ENCODE measurements at places on chromosomes 7 and 10.

DNA sequence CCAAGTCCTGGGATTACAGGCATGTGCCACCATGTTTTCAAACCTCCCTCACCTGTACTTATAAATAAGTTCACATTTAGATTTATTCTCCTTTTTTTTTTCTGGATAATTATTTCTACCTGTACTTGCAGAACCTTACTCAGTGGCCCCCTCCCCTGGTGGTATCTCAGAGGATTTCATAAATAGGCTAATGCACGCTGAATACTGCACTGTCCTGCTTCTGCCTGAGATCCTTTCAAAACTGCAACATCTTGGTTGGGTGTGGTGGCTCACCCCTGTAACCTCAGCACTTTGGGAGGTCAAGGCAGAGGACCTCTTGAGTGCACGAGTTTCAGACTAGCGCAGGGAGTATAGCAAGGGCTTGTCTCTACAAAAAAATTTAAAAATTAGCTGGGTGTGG, 4.6 kb upstream of the BLVRA start:
- DNase-seq: no peak

GRCh38 chr7:37428681-37429434, 19.8 kb downstream of the ELMO1 start:
- no peak for DNase-seq

DNA sequence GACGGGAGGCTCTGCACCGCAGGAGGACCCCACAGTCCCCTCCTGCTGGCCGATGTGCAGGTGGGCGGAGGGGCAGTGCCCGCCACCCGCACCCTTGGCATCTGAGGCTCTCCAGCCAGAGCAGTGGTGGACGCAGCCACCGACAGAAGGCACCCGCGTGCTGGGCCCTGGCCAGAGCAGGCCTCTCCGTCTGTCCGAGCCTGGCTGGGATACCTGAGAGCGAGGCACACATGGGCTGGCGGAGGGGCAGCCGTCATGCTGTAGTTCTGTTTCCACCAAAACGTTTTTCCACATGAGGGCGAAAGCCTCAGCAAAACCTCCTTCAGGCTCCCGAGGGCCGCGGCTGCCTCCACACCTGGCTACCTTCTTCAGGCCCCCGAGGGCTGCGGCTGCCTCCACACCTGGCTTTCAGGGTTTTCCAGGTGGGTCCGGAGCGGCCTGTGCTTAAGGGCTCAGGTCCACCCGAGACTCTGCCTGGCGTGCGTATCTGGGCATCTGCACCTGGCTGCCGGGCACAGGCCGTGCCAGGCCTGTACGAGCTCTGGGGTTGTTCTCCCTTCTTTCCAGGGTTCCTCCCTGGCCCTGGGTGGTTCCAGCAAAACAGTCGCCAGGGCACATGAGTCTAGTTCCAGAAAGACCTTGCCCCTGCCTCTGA, 115.5 kb downstream of the INPP5A start:
- no peak for DNase-seq

GRCh38 chr7:151794508-151795167, 82.3 kb downstream of the PRKAG2 start:
- no peak for DNase-seq

- DNase-seq: no peak
Measured at GRCh38 chr7:129307592-129307991, 82.8 kb downstream of the AHCYL2 start.

DNA sequence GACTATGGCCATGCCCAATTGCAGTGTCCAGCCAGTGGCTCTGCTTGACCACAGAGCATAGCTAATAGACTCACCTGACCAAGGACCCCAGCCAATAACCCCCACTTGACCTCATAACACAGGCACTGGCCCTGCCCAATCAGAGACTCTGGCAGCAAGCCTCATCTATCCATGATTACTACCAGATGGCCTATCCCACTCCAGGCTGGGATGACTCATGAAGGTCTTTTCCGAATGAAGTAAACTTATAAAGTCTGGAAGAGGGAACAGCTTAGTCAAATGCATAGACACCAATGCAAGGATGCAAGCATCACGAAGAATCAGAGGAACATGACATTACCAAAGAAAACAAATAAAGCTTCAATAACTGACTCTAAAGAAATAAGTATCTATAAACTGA, 141.4 kb downstream of the TMEM168 start:
- no peak for DNase-seq

DNA sequence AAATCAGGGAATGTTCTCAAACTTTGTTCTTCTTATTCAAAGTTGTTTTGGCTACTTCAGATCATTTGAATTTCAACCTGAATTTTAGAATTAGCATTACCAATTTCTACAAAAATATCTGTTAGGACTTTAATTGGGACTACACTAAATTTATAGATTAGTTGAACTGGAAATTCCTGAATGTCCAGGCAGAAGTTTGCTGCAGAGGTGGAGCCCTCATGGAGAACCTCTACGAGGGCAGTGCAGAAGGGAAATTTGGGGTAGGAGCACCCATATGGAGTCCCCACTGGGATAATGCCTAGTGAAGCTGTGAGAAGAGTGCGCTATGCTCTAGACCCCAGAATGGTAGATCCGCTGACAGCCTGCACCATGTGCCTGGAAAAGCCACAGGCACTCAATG, 22.8 kb upstream of the AGMO start:
- DNase-seq: peak; percentile 11

- no peak for DNase-seq
Measured at GRCh38 chr7:116197360-116197759, 13.0 kb upstream of the TES start.

DNA sequence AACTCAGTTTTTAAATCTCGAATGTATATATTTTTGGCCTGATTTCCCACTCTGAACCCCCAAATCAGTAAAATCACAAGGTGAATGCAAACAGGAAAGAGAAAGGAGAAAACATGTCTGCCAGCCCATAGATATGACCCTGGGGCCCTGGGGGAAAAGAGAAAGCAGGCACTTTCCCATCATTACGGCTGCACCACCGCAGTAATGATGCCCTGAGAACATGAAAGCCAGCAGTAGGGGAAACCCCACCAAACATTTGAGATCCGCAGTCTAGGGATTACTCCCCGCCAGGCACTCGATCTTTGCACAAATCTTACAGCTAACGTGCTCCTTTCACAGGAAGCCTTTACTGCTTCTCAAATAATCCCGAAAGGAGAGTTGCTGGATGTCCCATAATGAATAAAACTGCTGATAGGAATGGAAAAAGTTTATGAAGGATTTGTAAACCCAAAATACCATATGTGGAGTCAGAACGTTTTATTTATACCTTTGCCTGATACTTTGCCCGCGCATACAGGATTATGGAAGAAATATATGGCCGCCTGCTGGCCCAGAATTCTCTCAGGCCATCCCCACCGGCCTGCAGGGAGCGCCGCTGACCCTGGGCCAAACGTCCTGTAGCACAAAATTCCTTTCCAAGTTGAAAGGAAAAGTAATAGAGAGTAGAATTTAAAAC, 180.0 kb upstream of the INHBA start:
- no peak for DNase-seq

- no peak for DNase-seq
Measured at GRCh38 chr7:125984795-125985194, 1055.2 kb upstream of the POT1 start.

DNA sequence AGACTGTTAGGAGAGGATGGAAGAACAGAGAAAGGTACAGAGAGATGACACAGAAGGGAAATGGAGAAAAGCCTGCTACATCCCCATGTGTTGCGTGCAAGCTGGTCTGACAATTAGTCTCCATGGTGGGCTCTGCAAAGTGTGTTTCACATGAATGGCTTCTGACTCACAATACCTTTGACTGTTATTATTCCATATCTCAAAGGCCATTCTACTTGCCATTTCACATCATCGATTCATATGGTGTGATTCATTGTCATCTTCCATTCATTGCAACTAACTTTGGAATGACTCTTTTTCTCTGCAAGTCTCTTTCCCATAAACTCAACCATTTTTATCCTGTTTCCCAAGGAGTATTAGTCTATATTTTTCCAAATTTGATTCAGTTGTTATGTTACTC, 208.9 kb upstream of the INHBA start:
- DNase-seq: peak; percentile 96

GRCh38 chr10:78925800-78926319, 142.9 kb upstream of the ZMIZ1 start:
- DNase-seq: peak; percentile 41

DNA sequence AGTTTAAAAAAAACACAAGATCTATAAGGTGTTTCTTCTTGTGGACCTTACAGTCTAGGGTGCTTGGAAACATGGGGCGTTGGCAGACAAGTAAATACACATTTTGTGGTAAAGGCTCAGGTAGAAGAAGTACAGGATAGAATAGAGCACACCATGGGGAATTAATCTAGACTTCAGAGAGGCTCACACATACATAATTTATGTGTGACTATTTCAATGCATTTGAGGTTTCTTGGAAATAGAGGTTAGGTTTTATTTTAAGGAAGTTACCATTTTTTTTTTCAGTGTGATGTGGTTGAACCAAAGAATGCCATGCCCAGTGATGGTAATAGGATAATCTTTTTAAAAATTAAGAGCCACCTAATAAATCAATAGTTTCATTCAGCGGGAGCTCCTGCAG, 12.8 kb downstream of the CFTR start:
- no peak for DNase-seq

GRCh38 chr10:66365686-66366085, 560.1 kb upstream of the LRRTM3 start:
- DNase-seq: no peak

DNA sequence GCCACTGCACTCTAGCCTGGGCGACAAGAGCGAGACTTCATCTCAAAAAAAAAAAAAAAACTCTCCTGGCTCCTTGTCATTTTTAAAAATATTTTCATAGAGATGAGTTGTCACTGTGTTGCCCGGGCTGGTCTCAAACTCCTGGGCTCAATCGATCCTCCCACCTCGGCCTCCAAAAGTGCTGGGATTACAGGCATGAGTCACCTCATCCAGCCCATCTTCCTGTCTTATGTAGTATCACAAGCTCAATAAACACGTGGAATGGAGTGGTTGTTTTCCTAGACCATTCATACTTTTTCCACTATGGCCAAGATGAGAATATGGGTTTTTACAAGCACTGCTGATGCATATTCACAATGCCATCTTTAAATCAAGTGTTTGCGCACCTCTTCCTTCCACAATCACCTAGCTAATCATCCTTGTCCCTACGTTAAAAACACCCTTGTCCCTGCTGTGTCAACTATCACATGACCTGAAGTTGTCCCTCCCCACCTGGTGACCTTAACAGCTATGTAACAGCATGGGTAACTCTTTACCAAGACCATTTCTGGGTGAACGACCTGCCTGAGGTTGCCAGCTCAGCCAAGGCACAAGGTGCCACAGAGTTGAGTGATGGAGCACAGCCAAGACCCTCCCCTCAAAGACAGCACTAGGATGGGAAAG, 21.3 kb downstream of the DLG5 start:
- DNase-seq: no peak

DNA sequence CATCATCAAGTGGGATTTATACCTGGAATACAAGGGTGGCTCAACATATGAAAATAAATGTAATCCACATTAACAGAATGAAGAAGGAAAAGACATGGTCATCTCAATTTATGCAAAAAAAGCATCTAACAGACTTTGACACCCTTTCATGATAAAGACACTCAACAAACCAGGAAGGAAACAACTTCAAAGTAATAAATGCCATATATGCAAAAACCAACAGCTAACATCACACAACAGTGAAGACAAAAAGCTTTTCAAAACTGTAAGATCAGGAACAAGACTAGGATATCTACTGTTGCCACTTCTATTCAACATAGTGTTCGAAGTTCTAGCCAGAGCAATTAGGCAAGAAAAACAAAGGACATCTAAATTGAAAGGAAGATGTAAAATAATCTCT, 22.9 kb downstream of the TNPO3 start:
- no peak for DNase-seq

- DNase-seq: no peak
Measured at GRCh38 chr7:95730493-95731280, 41.7 kb upstream of the DYNC1I1 start.

- no peak for DNase-seq
Measured at GRCh38 chr7:27180431-27181420, 4.3 kb downstream of the HOXA11 start.

DNA sequence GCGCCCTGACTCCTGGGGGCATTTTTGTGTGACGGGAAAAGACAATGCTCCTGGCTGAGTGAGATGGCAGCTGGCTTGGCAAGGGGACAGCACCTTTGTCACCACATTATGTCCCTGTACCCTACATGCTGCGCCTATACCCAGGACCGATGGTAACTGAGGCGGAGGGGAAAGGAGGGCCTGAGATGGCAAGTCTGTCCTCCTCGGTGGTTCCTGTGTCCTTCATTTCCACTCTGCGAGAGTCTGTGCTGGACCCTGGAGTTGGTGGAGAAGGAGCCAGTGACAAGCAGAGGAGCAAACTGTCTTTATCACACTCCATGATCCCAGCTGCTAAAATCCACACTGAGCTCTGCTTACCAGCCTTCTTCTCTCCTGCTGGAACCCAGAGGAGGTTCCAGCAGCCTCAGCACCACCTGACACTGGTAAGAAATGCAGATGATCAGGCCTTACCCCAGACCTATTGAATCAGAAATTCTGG, at the start of gene ARMS2:
TSS of gene ARMS2 (plus strand) at position 51 of the 478 bp plus-strand sequence. CDS start at position 126, 75 bp downstream.
- no peak for DNase-seq

Measured in ACHN (cell line).